ENCODE measurements at places on chromosomes 2 and 18.
A peak's percentile ranks its signal among the peaks of the same experiment; 100 is the strongest.

- peak; percentile 80 for DNase-seq
Measured at GRCh38 chr2:148614322-148615049, 30.1 kb upstream of the EPC2 start.

- no peak for DNase-seq
Measured at GRCh38 chr2:169542433-169542832, 31.2 kb downstream of the FASTKD1 start.

GRCh38 chr2:203476881-203477280 lies 58.2 kb downstream of the RAPH1 start:
- no peak for DNase-seq

DNA sequence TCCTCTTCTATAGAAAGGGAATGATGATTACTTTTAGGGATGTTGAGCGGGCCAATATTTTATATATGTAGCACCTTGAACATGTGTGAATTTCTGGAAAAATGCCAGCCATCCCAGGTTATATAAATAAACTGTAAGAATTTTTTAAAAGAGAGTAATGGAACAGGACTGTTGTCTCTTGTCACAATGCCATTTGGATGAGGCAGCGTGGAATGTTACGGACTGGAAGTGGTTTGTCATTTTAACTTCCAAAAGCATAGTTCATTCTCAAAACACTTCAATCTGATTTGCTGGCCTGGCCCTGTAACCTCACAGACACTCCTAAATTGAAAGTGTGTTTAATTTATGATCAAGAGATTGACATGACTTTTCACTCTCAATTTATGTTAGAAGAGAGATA lies 70.8 kb downstream of the TPGS2 start:
- no peak for DNase-seq

DNA sequence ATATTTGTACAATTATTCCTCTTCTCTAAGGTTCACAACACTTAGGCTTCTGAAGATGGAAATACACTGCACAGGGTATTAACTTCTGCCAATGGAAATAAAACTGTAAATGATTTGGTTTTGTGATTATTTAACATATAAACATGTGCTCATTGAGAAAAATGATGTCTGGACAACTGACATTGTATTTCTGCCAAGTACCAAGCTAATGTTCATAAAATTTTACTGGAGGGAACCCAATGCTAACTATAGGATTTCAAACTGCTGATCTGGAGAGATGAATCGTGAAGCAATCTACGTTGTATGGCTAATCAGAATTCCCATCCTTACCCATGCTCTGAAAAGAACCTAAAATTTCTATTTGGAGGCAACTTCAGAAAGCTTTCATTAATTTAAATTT lies 279.7 kb downstream of the NRXN1 start:
- DNase-seq: no peak

DNA sequence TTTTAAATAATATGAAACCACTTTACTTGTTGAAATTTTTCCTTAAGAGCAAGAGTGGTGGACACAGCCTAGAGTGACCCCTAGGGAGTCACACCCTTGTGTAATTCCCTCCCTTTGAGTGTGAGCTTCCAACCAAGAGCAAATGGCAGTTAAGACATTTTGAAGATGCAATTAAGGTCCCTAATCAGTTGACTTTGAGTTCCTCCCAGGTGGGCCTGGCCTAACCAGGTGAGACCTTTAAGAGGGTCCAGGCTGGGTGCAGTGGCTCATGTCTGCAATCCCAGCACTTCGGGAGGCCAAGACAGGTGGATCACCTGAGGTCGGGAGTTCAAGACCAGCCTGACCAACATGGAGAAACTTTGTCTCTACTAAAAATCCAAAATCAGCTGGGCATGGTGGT lies 143.5 kb upstream of the PID1 start:
- DNase-seq: no peak

- peak; percentile 93 for DNase-seq
Measured at GRCh38 chr2:151878655-151879563, 50.7 kb upstream of the ARL5A start.

GRCh38 chr2:231937057-231937456 lies 10.9 kb upstream of the NPPC start:
- DNase-seq: no peak

- DNase-seq: no peak
Measured at GRCh38 chr18:22424565-22424963, 6.8 kb upstream of the CTAGE1 start.

- no peak for DNase-seq
Measured at GRCh38 chr18:23825496-23825895, 136.2 kb downstream of the LAMA3 start.

DNA sequence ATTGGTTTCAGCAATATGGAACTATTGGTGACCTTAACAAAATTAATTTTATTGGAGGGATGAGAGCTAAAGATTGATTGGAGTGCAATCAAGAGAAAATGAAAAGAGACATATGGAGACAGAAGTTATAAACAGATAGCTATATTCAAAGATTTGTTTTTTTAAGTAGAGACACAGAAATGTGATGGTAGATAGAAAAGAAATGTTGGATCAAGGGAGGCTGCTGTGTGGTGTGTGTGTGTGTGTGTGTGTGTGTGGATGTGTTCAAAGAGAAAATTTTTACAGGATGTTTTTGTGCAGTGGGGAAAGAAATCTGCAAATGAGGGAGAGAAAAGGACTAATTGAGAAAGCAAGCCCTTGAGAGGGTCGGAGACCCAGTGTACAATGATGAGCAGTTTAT lies 249.5 kb upstream of the SPHKAP start:
- no peak for DNase-seq

GRCh38 chr2:46097714-46098480 lies 199.3 kb upstream of the EPAS1 start:
- peak; percentile 96 for DNase-seq

- DNase-seq: no peak
Measured at GRCh38 chr2:189221811-189222467, 42.4 kb upstream of the COL5A2 start.

- no peak for DNase-seq
Measured at GRCh38 chr2:163888591-163888990, 152.8 kb upstream of the FIGN start.

- DNase-seq: no peak
Measured at GRCh38 chr2:185857691-185858090, 119.1 kb downstream of the FSIP2 start.

- no peak for DNase-seq
Measured at GRCh38 chr2:119478188-119478977, 45.9 kb downstream of the SCTR start.

DNA sequence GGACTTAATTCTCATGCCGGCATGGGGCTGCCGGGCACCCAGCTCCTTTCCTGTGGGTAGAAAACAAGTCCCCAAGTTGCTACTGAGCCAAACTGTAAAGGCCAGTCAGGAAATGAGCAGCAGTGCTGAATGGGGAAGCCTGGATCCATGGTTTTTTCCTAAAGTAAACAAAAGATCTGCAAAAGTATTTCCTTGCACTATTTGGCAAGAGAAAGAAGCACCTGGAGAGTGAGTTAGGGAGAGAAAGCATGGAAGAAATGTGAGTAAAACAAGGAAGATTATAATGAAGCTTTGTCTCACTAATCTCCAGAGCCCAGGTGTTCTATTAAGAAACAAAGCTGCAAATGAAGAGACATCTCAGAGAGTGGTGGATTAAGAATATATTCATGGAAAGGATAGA lies 117.6 kb downstream of the METTL8 start:
- DNase-seq: no peak
